ENCODE measurements at places on chromosomes 16 and 17.

DNA sequence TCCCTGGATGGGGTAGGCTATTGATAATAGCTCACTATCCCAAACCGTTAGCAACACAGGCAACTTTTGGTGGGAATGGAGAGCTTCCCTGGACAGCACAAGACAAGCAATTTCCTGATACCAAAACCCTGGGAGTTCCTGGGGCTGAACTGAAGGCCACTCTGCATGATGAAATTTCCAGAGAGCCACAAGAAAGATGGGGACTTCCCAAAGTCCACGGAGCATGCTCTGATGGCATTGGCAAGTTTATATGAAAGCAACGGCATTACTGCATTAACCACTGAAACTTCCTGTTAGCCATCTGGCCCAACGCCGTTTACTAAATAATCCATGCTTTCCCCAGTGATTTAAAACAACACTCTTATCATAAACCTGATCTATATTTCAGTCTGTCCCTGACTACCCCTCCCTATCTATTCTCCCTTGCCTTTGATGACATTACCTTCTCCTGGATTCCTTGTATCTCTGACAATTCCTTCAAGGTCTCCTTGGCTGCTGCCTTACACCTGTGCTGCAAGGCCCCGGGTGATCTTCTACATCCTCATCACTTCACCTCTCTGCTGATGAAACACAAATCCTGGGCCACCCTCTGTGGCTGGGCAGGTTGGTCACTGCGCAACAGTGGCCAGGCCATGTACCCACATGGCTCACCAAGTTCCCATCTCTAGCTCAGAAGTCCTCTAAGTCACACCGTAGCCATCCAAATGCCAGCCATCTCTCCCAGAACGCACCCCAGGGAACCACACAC, 108.5 kb upstream of the RCVRN start:
- no peak for DNase-seq
- H3K27me3 ChIP-seq = no peaks in the 10 kb centered on the region
- no peaks in the 10 kb centered on the region for H3K36me3 ChIP-seq

DNA sequence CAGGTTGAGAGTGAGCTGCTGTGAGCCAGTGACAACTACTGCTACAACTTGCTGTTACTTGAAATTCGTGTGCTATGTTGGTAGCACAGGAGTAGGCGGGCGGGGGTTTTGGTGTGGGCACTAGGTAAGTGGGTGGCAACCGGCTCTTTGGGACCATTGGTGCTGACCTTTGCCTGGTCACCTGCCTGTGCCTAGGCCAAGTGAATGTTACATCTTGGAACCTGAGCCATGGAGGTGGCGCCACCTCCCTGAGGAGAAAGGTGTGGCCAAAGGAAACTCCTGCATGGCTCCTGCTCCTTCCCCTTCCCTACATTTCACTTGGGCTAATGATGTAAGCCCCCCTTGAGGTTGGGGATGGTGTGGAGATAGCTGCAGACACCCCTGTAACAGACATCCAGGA, 25.4 kb upstream of the ARHGAP23 start:
- H3K27ac ChIP-seq = no peak overlapping the region
- peaks cover 21% of the 10 kb centered on the region for H3K36me3 ChIP-seq
- H3K27me3 ChIP-seq = no peaks in the 10 kb centered on the region
- H3K4me3 ChIP-seq = no peak overlapping the region
- DNase-seq = no peak
- H3K4me1 ChIP-seq = peaks cover 6% of the 10 kb centered on the region

DNA sequence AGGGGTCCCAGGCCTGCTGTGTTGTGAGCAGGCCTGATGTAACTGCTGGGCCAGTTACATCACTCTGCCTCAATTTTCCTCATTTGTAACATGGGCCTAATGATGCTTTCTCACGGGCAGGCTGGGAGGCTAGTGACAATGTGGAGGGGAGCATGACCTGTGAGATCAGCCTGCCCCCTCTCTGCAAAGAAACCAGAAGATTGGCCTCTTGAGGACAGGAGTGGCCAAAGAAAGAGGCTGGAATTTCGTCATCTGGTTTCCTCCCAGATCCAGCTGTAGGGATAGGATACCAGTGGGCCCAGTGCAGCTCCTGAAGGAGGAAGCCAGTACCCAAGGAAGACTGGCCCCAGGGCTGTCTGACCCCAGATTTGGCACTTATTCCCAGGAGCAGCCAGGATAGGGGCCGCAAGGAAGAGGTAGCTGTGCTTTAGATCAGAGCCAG, 615 bp upstream of the SREBF1 start:
- H3K27ac ChIP-seq = peak overlapping the region; percentile 97
- peaks cover 81% of the 10 kb centered on the region for H3K4me1 ChIP-seq
- peak overlapping the region; percentile 83 for H3K4me3 ChIP-seq
- no peaks in the 10 kb centered on the region for H3K36me3 ChIP-seq
- DNase-seq = no peak

- no peak overlapping the region for H3K4me3 ChIP-seq
- H3K27me3 ChIP-seq = no peaks in the 10 kb centered on the region
- H3K36me3 ChIP-seq = peaks cover 23% of the 10 kb centered on the region
Observed at GRCh38 chr17:43215341-43215740, 3.7 kb downstream of the TMEM106A start.

GRCh38 chr17:80260791-80261158, at the start of gene RNF213:
Gene RNF213 (plus strand): TSS chr17:80260852. CDS start chr17:80263682, 2,830 bp downstream.
- H3K4me3 ChIP-seq = peak within 1 kb of the TSS; percentile 95
- peak within 1 kb of the TSS; percentile 100 for H3K27ac ChIP-seq
- H3K36me3 ChIP-seq = no peaks in the 10 kb centered on the region
- H3K4me1 ChIP-seq = peaks cover 74% of the 10 kb centered on the region
- DNase-seq = peak; percentile 95

DNA sequence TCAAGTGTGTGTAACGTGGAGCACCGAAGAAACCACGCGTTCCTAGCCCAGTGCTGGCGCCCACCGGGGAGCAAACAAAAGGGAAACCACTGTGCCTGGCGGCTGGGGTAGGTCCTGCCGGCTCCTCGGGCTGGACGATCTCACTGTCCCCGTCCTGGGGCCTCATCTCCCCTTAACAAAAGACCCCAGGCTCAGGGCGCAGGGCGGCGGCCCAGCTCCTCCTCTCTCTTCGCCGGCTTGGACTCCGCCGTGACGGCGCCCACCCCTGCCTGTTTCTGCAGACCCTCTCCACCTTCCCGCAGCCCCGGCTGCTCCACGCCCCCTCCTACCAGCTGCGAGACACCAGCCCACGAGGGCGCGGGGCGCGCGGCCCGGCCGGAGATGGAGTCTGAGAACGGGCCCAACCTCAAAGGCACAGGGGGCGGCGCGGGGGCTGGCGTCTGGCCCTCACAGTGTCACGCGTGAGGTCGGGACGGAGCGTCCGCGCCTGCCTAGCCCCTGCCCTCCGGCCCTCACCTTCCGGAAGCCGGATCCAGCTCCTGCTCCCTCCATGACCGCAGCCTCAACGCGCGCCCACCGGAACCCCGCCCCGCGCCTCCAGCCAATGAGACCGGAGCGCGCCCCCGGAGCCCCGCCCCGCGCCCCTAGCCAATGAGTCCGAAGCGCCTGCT, at the start of gene CENPX:
TSS of gene CENPX (minus strand) at position 569 of the 671 bp plus-strand sequence. CDS start at position 552, 17 bp downstream.
- H3K4me3 ChIP-seq = peak within 1 kb of the TSS; percentile 94
- H3K4me1 ChIP-seq = peaks cover 42% of the 10 kb centered on the region
- H3K36me3 ChIP-seq = peaks cover 24% of the 10 kb centered on the region
- H3K27me3 ChIP-seq = no peaks in the 10 kb centered on the region

DNA sequence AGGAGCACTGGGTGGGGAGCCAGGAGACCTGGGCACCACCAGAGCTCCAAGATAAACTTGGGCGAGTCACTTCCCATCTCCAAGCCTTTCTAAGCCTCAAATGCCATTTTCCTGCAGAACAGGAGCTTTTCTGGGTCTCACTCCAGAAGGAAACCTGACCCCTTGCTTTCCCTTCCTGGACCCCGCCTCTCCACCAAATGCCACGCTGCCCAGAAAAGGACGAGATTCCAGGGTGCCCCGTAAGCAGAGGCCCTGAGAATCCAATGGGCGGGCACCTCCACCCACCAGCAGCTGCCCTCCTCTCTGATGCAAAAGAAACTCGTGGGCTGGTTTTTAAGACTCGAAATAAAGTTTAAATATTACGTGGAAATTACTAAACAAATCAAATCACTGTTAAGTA, 31.3 kb downstream of the ZNF423 start:
- H3K36me3 ChIP-seq = no peaks in the 10 kb centered on the region
- peak overlapping the region; percentile 64 for H3K27ac ChIP-seq
- H3K4me1 ChIP-seq = peaks cover 16% of the 10 kb centered on the region
- no peak for DNase-seq
- H3K27me3 ChIP-seq = no peaks in the 10 kb centered on the region

DNA sequence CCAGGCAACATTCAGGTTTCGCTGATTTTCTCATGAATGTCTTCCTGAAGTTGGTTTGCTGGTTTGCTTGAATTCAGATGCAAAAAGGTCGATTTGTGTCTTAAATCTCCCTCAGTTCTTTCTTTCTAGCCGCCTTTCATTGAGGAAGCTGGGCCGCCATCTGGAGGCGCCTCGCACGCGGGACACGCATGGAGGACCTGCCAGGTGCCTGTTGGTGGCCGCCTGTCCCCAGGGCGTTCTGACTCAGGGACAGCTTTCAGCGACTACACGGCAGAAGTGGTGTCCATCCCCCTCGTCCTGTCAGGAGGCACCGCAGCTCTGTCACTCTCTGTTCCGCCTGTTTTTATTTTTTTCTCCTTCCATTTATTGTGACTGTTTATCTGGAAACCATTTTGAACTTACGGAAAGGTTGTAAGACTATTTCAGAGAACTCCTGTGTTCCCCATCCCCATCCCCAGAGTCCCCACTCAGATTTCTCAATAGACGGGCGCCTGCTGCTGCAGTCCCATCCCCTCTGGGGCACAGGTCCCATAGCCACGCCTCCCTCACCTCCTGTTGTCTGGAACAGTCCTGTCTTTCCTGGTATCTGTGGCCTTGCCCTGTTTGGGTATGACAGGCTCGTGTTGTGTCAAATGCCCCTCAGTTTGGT, 33.2 kb downstream of the COX4I1 start:
- H3K4me3 ChIP-seq = no peak overlapping the region
- H3K36me3 ChIP-seq = no peaks in the 10 kb centered on the region
- peak; percentile 91 for DNase-seq
- no peak overlapping the region for H3K27ac ChIP-seq
- H3K27me3 ChIP-seq = peaks cover 40% of the 10 kb centered on the region

DNA sequence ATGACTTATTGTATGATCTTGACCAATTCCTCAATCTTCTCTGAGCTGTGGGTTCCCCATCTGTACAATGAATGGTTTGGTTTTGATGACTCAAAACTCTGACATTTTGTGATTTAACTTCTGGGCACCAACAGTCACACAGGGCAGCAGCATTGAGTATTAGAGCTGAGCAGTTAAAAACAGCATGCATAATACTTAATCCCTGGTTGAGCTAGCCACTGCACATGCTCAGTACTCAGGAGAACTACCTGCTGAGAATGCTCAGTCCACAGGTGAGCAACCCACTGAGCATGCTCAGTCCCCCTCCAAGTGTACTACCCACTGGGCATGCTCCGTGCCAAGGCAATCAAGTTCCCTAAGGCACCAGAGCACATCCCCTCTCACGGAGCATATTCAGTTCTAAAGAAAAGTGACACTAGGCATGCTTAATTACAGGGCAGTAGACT, 68.7 kb downstream of the AIPL1 start:
- no peaks in the 10 kb centered on the region for H3K4me1 ChIP-seq
- no peak overlapping the region for H3K4me3 ChIP-seq
- H3K27ac ChIP-seq = no peak overlapping the region
- no peak for DNase-seq

DNA sequence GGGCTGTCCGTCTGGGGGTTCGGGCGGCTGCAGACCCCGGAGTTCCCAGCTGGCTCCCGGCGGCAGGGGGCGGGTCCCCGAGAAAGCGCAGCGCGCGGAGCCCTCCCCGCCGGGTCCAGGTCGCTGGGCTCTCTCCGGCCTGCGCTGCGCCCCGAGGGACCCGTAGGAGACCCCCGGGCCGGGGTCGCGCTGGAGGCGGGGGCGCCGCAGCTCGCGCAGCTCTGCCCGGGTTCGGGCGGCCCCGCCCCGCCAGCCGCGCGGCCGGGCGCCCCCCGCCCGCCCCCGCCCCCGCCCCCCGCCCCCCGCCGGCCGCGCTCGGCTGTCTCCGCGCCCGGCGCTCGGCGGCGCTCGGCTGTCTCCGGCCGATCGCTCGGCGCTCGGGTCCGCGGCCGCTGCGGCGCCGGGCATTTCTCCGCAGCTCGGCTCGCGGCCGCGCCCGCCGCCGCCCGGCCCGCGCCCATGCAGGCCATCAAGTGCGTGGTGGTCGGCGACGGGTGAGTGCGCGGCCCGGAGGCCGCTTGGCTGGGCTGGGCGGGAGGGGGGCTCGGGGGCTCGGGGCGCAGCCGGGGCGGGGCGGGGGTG, at the start of gene RAC3:
TSS of gene RAC3 (plus strand) at position 376 of the 582 bp plus-strand sequence. CDS start at position 460, 84 bp downstream.
- peak within 1 kb of the TSS; percentile 53 for H3K4me3 ChIP-seq
- H3K36me3 ChIP-seq = peaks cover 45% of the 10 kb centered on the region
- peaks cover 19% of the 10 kb centered on the region for H3K4me1 ChIP-seq
- peak within 1 kb of the TSS; percentile 53 for H3K27ac ChIP-seq

DNA sequence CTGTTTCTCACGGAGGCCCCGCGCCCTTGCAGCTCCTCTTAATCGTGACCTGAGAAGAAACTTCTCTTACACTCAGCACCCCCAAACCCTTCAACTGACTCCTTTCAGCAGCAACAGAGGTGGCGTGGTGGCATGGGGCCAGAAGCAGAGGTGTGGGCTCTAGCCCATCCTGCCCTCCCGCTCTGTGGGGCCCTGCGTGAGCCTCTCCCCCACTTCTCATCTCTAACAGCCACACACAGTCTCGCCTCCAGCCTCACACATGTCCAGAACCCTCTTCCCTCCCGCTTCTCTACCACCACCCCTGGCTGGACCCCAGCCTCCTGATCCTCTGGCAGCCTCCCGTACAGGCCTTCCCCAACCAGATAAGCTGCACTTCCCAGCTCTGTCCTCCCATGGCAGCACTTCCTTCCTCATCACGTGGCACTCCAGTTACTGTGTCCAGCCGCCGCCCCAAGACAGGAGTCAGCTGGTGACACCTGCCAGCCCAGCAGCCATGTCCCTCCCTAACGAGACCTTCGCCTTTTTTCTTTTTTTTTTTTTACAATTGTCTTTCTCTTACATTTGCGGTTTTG, 30.5 kb downstream of the NSMCE1 start:
- H3K27ac ChIP-seq = peak overlapping the region; percentile 92
- peaks cover 100% of the 10 kb centered on the region for H3K4me1 ChIP-seq
- H3K36me3 ChIP-seq = peaks cover 11% of the 10 kb centered on the region
- no peaks in the 10 kb centered on the region for H3K27me3 ChIP-seq
- DNase-seq = peak; percentile 90

- no peak overlapping the region for H3K4me3 ChIP-seq
- H3K27me3 ChIP-seq = no peaks in the 10 kb centered on the region
- no peak for DNase-seq
- H3K27ac ChIP-seq = no peak overlapping the region
Observed at GRCh38 chr17:78267253-78268073, 36.0 kb downstream of the TMEM235 start.
